Esophagus squamous epithelium (tissue), 5 donors: ENCODE measurements at places on chromosomes 7 and 10.

DNA sequence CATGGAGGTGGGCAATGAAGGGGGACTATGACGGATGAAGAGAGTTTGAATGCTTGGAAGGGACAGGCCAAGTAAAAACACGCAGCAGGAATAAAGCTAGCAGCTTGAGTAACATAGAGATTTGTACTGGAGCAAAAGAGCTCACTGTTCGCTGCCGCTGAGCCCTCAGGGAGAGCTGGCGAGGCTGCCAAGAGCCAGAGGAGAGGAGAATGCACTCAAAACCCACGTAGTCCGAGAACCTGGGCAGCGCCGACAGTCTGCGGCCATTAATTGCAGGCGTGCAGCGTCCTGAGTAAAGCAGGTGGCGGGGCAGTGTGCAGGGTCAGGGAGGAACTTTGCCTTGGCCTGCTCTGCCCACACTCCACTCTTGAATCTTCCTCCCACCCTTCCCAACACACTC, 68.2 kb downstream of the SLC37A3 start:
- DNase-seq: no peak

DNA sequence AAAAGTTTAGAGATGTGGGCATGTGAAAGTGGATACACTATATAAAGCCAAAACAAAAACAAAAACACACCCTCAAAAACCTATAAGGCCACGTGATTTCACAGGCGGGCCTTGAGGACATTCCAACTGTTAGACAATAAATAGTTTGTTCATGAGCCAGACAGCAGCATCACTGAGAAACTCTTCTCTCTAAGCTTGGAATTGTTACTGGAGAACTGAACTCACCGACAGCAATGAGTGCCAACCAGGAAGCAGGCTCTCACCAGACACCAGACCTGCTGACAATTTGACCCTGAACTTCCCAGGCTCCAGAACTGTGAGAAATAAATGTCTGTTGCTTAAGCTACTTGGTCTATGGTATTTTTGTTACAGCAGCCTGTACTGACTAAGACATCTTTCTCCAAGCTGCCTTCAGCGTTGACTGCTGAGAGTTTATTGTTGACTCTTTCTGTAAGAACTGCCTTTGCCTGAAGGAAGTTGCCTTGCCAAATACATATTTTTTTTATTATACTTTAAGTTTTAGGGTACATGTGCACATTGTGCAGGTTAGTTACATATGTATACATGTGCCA, 107.5 kb downstream of the EPDR1 start:
- DNase-seq: no peak

DNA sequence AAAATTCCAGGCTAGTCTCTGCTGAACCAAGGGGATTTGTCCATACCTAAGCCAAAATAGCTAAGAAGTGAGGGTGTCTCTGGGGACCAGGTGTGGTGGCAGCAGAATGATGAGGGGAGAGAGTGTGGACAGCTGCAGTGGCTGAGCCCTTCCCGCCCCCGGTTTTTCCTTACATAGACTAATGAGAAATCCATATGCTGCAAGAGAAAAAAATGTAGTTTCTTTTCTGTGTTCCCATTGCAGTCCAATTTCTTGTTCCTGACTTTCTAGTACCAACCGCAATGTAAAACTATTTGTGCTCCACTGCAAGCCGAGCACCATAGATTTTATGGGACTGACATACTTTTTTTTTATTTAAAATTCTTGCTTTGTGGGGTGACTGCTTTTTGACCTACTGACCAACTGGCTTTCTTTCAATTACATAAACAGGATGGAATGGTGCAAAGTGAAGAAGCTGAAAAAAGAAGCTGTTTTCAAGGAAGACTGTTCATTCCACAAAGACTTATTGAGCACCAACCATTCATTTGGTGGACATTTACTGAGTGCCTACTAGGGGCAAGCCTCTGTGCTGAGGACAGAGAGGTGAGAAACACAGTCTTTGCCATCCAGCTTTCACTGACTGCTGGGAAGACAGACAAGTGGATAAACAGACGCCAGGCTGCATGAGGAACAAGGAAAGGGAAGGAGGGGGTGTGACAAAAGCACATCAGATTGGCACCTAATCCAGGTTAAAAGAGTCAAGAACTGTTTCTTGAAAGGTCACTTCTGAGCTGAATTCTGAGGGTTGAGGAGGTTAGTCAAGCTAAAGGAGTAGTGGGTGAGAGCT, 9.8 kb downstream of the CEP41 start:
- DNase-seq: no peak

GRCh38 chr7:27312820-27313219, 70.2 kb downstream of the EVX1 start:
- no peak for DNase-seq

DNA sequence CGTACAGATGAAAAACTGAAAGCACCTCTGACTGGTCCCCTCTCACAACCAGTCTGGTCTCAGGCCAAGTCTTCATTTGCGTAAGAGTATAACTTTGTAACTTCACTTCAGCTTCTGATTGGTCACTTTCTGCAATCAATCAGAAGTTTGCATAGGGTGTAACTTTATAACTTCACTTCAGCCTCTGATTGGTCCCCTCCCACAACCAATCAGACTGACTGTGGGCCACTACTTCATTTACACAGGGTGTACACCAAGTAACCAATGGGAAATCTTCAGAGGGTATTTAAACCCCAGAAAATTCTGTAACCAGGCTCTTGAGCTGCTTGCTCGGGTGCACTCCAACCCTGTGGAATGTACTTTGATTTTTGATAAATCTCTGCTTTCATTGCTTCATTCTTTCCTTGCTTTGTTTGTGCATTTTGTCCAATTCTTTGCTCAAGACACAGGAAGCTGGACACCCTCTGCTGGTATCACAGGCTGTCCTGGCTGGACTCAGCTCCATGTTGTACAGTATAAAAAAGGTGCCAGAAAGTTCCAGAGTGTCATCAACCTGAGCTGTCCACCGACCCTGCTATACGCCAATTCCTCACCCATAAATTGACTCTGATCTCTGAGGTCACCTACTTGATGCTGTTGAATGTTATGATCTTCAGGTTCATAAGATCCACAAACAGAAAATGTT, 74.5 kb downstream of the COBL start:
- no peak for DNase-seq

DNA sequence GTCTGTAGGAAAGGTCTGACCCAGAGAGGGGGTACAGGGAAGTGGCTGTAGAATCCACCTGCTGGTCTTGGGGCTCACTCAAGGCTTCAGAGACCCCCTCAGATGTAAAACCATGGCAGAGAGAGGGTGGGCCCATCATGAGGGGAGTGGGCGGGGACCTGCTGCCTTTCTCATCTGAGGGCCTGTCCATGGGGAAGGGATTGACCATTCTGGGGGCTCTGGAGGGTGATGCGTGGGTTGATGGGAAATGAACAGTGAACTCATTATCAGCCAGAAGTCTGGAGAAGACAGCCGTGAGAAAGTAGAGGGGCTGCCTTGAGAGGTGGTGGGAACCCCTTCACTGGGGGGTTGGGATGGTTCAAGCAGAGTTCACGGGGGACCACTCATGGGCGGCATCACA, 66.8 kb downstream of the MINDY4 start:
- DNase-seq: no peak

DNA sequence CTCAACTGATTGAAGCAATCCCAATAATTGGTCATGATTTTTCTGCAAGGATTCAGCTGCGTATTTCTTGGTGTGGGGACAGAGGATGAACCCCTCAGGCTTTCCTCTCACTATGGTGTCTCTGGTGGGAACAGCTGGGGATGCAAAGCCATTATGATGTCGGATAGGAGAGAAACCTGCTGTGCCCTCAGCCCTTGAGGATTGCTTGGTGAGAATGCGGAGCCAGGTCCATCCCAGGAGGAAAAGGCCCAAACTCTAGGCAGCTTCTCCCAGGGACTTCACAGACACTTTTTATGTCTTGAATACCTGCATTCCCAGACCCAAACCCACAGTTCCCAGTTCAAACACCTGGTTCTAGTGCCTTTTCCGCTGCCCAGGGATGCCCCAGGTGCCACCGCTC, 302.0 kb downstream of the WDR37 start:
- no peak for DNase-seq

GRCh38 chr10:49135575-49136313, 1.9 kb upstream of the FAM170B start:
- no peak for DNase-seq
